ENCODE measurements at places on chromosomes 13 and 19.

DNA sequence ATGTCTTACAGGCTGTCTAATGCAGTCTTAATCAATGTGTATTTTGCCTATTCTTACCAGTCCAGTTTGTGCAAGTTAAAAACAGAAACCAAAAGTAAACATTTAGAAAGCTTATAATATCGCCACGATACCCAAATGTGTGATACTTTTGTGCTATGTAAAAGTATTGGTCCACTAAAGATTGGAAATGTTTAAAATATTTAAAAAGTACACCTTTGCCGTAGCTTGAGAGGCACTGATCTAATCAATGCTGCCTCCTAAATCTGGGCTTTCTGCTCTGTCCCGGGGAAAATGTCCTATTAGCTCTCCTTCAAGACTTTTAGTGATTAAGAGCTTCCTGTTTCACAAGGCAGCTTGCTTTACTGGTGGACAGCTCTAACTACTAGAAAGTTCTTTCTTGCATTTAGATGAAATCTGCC is 64.7 kb downstream of the DNAJC15 start:
- DNase-seq = no peak

- DNase-seq = no peak
Measured at GRCh38 chr13:103287659-103288058, 221.4 kb upstream of the SLC10A2 start.

GRCh38 chr13:113902481-113902880 is 38.6 kb upstream of the GAS6 start:
- no peak for DNase-seq

- no peak for DNase-seq
Measured at GRCh38 chr19:29748996-29749849, 34.2 kb upstream of the C19orf12 start.

GRCh38 chr19:47719047-47719859 is 6.0 kb downstream of the EHD2 start:
- no peak for DNase-seq

GRCh38 chr13:105679838-105680237 is 855.6 kb downstream of the EFNB2 start:
- no peak for DNase-seq

DNA sequence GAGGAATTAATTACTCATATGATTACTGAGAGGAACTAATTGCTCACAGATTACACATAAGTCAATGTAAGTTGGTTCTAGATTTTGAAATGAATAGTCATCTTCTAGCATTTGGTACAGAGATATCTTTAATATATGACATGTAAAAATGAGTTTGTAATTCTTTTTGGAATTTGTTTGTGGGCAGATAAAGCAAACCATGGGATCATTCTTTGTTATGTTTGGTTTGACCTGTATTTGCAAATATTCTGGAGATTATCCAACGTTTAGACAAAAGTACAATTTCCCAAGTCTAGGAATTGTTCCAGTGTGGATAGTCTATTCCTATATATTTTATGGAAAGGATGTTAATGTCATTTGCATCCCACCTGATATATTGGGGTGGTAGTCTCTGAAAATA is 309.6 kb upstream of the EDNRB start:
- no peak for DNase-seq

DNA sequence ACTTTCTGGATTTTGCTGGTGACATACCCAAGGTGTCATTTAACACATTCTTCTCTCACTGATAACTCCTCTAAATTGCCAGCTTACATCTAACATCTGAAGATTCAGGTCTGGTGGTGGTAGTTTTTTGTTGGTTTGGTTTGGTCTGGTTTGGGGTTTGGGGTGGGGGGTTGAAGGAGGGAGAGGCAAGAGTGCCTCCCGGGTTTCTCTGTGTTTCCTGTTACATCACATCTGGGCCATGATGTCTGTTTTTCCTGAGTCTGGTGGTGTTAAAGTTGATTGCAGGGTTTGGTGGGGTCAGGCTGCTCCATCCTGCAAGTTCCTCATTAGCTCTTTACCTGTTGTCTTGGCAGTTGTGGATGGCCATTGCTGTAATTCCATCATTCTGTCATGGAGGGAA is 155.8 kb upstream of the UBL3 start:
- DNase-seq = no peak

GRCh38 chr13:27293873-27294515 is 23.4 kb downstream of the RASL11A start:
- DNase-seq = no peak

- DNase-seq = no peak
Measured at GRCh38 chr19:46904114-46905060, 43.6 kb downstream of the ARHGAP35 start.

- DNase-seq = no peak
Measured at GRCh38 chr19:55855160-55855559, 18.8 kb downstream of the NLRP4 start.

DNA sequence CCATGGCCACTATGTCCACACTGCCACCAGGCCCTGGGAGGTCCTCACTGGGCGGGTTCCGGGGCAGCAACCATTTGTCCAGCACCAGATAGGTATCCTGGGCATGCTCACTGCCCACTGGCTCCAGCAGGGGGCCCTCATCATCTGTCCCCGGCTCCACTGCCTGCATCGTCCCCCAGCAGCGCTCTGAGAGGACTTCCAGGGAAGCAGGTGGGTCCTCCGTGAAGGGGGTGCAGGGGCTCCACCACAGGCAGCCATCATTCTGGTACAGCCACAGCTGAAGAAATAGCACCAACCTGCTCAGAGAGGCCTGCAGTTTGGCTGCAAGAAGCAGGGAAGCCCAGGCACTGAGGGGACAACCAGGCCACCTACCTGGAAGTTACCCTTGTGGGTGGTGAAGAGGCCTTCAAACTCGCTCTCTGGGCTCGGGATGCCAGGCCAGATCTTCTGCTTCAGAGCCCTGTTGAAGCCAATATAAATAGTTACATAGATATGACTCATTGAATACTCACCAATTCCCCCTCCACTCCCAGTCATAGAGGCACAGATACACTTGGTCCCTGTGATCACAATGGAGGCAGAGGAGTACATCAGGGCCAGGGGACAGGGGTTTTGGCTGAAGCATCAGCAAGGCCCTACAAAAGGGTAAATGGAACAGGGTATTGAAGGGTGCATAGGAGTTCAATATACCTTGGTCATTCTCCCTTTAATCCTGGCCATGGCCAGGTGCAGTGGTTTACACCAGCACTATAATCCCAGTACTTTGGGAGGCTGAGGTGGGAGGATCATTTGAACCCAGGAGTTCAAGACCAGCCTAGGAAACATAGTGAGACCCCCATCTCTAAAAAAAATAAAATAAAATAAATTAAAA is 4.1 kb downstream of the SWSAP1 start:
- no peak for DNase-seq

GRCh38 chr13:50682002-50682401 is 161.5 kb downstream of the DLEU7 start:
- DNase-seq = no peak

- no peak for DNase-seq
Measured at GRCh38 chr13:112907871-112908331, 61.1 kb upstream of the MCF2L start.

- no peak for DNase-seq
Measured at GRCh38 chr19:1856345-1856697, 7.1 kb downstream of the KLF16 start.

DNA sequence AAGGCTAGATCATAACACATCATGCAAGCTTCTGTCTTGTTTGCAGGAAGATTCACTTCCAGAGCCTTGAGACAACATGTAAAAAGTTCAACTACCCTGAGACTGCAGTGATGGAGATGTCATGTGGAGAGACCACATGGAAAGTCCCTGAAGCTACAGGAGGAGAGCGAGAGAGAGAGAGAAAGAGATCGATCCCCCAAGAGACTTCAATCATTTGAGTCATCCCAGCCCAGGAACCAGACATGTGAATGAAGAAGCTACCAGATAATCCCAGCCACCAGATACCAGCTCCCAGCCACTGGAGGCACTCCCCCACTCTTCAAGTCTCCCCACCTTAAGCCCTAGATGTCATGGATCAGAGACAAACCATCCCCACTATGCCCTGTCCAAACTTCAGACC is 10.7 kb upstream of the EVI5L start:
- no peak for DNase-seq

DNA sequence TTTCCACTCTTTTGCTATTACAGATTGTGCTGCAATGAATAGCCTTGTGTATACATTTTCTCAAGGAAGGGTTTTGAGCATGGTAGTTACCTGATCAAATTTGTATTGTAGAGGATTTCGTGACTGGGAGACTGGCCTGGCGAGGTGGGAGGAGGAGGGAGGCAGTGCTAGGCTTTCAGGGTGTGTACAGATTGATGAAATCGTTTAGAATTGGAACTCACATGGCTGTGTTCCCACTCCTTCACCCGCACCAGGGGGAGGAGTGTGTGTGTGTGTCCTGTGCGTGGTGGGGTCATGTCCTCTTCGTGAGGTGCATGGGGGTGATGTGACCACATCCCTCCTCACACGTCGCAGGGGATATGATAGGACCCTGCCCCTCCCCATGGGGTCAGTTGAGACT is 8.3 kb downstream of the PGLYRP1 start:
- no peak for DNase-seq

DNA sequence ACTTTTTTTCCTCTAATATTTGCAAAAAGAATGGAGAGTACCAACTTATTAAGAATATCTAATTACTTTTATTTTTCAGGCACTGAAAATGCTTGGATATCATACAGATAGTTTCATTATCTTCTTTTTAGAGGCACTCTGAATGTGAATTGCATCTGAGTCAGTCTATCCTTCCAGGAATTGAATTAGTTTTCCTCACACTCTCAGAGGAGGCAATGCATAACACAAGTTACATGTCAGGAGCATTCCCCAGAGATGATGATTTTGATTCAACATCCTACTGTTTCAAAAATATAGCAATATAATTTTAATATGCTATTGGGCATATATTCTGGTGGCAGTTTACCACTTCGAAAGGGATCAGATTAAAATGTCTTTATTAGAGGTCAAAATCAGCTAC is 1315.4 kb downstream of the PCDH9 start:
- DNase-seq = no peak

GRCh38 chr19:55145232-55145631 is 3.8 kb downstream of the TNNT1 start:
- DNase-seq = no peak

DNA sequence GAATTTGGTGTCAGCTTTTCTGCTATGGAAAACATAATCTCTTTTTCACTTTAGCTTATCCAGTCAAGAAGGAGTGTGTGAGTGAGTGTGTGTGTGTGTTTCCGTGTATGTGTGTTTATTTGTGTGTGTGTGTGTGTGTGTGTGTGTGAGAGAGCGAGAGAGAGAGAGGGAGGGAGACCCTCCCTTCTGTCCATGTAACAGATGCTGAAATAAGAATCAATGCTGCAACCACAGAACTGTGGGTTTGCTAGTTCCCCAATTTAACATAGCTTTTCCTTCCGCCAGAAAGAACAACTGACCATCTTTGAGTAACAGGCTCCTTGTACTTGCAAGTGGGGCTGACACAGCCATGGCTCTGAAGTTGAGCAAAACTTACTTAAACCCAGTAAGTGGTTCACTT is 5.2 kb downstream of the LCP1 start:
- no peak for DNase-seq

DNA sequence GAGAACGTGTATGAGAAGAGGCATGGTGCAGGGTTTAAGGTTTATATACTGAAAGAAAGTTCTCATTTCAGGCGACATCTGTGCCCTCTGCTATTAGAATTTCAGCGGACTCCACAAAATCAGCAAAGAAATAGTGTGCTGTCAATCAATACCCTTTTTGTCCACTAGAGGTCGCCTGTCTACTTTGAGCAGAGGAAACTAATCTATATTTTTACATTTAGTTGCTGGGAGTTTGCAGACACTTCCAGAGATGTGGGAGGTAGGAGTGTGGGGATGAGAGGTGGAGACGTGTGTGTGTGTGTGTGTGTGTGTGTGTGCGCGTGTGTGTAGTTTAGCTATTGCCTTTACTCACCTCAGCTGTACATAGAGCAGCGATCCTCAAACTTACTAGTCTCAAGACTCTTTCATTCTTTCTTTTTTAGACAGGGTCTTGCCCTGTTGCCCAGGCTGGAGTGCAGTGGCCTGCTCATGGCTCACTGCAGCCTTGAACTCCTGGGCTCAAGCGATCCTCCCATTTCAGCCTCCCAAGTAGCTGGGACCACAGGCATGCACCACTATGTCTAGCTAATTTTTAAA is 9.7 kb downstream of the INAFM1 start:
- no peak for DNase-seq

- no peak for DNase-seq
Measured at GRCh38 chr19:3243819-3244700, 19.6 kb downstream of the CELF5 start.

DNA sequence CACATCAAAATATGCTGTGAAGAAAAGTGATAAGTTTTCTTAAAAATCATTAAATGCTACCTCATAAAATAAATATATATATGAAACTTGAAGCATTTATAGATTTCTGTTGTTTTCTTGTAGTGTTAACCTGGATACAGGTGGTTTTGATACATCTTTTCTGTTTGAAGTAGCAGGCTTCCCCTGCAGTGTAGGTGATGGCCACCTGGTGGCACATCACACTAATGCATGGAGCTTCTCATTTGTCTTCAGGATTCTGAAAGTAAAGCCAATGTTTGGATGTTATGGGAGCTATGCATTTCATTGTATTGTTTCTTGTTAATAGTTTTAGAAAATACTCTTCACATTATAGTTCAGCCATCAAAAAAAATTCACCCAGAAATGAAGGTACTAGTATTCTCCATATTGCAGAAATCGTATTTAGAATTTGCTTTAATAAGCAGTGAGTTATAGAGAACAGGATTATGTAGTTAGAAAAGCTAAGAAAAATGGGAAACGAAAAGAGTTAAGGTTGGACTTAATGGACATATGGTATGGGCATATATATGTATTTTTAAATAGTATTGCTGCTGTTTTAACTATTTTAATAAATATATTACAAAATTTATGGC is 18.7 kb downstream of the GPR180 start:
- no peak for DNase-seq

GRCh38 chr13:25846222-25846984 is 205.4 kb downstream of the SHISA2 start:
- DNase-seq = no peak

GRCh38 chr19:55452749-55453346 is 8.6 kb downstream of the ISOC2 start:
- DNase-seq = peak; percentile 95

DNA sequence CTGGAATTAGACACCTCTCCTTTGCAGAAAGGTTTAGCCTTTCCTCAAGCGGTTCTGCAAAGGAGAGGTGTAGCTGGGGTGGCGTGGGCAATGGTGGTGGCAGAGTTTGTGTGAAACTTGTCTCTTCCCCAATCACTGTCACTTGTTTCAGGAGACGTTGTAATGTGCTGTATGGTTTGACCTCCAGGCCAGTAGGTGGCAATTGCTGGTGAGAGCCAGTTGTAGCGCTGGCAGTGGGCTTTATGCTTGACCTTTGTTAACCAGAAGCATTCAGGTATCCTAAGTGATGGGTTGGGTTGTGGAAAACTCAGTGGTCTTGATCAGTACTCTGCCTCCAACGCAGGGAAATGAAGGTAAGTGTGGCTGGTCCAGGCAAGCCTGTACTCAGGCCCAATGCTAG is 12.7 kb upstream of the LILRA5 start:
- no peak for DNase-seq

- no peak for DNase-seq
Measured at GRCh38 chr13:42022796-42023493, 25.5 kb upstream of the DGKH start.

GRCh38 chr13:73325723-73326558 is 267.1 kb downstream of the KLF5 start:
- no peak for DNase-seq

Data from nucleus accumbens (tissue), 56 donors.